ENCODE measurements at places on chromosomes 7 and 10.

- DNase-seq: no peak
These were observed 119.0 kb downstream of the OAT start for GRCh38 chr10:124299696-124300095.

DNA sequence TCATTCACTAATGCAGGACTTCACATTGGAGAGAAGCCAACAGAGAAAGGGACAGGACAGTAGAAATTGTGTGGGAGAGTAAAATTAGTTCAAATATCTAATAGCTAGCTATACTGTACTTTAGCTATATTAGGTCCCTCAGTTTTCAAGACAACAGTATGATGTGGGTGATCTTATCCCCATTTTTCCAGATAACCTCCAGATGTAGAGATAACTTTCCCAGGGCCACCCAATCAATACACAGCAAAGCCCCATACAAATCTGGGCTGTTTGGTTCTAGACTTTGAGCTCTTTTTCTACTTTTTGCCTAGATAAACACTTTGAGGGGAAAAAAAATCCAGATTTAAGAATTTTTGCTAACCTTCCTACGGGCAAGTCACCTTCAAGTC is 482 bp upstream of the CLDN12 start:
- DNase-seq: no peak

- DNase-seq: no peak
These were observed 68.9 kb downstream of the PLCE1 start for GRCh38 chr10:94062611-94063010.

DNA sequence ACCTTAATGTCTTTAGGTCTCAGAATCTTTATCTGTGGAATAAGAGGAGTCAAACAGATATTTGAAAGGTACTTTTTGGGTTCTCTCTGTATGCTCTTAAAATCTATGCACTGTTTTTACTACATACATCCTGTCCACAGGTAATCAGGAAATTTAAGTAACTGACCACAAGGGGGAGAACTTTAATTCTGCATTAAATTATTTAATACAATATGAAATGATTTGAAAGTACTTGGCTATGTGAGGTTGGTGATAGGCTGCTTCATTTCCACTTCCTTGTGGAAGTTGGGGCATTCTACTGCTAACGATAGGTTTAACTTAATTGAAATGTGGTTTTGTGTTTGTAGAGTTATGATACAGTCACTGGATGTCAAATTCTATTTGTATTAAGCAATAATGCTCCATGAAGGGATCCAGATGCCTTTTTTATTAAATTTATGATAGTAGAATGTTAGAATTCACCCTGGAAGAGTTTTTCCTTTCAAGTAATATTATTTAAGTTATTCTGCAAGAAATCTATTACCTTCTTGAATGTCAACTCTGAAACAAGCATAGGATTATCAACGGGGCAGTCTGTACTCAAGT is 6.0 kb downstream of the TEX47 start:
- DNase-seq: no peak

GRCh38 chr7:37176079-37176478 is 272.6 kb downstream of the ELMO1 start:
- DNase-seq: no peak

DNA sequence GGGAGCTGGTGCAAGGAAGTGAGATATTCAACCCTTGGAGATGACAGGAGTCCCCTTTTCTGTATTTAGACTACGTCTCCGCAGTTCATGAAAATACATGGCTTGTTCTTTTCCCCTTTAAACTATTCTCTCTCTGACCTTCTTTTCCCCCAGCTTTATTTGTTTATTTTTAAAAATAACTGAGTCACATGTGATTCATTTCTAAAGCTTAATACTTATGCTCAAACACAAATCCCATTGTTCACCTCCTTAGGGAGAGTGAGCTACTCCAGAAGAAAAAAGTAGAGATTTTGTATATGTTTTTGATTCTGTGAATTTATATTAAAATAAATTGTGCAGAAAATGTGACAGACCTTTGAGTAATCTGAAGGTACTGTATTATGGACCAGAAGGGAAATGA is 35.9 kb upstream of the FZD1 start:
- no peak for DNase-seq
